ENCODE measurements at places on chromosomes 16 and 17.

- no peak for DNase-seq
Measured at GRCh38 chr17:78272181-78272913, 40.9 kb downstream of the TMEM235 start.

DNA sequence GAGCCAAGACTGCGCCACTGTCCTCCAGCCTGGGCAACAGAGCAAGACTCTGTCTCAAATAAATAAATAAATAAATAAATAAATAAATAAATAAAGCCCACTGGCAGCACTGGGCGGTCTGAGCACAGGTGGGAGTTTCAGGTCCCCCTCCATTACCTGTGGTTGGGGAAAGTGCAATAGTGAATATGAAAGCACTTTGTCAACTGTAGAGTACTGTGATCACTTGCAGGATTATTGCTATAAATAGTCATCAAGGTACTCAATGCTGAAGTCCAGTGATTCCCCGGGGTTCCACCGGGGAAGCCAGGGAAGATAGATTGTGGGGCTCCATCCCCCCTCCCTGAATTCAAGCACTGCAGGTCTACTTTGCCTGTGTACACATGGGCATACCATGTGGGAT lies 42.7 kb upstream of the CPNE2 start:
- DNase-seq, result no peak

DNA sequence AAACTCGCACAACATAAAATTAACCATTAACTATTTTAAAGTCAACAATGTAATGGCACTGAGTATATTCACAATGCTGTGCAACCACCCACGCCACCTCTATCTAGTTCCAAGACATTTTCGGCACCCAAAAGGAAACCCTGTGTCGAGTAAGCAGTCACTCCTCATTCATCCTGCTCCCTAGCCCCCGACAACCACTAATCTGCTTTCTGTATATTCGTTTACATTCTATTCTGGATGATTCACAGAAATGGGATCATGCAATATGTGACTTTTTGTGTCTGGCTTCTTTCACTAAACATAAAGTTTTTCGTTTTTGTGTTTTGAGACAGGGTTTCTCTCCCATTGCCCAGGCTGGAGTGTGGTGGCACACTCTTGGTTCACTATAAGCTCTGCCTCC lies 42.2 kb upstream of the HAPSTR1 start:
- peak; percentile 50 for DNase-seq

DNA sequence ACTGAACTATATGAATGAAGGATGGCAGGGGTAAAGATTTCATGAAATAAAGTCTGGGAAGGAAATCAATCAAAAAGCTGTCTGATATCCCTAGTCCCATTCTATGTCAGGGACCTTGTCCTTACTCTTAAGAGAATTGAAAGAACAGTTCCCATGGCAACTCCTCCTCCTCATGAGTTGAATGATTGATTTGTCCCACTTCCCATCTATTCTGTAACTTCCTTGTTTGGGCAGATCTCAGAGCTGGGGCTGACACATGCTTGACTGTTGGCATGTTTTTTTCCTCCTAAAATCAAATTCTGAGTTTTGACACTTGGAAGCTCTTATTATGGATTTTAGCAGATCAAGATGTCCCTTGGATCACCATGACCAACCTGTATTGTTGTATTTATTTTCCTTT lies 1138.6 kb upstream of the CDH8 start:
- no peak for DNase-seq

DNA sequence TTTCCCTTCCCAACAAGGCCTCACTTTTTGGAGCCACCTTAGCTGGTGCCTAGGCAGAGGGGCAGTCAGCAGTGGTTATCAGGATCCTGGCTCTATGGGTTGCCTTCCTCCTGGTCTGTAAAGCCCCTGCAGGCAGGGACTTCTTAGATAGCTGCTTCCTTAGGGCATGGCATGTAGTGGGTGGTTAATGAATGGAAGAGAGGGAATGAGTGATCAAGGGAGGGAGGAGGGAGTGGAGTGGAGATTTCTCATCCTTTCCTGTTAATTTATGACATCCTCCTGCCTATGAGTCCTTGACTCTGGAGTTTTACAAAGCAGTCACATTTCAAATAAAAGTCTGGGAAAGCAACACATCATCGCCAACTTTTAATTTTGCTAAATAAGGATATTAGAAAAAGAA lies 40.7 kb downstream of the SNX20 start:
- no peak for DNase-seq

GRCh38 chr16:69741951-69742904 lies 12.5 kb downstream of the NOB1 start:
- DNase-seq, result no peak

- peak; percentile 57 for DNase-seq
Measured at GRCh38 chr16:64440421-64440831, 681.4 kb downstream of the CDH11 start.

GRCh38 chr16:17147942-17148341 lies 322.8 kb downstream of the XYLT1 start:
- no peak for DNase-seq

- no peak for DNase-seq
Measured at GRCh38 chr17:56830726-56831368, 2.9 kb downstream of the C17orf67 start.

DNA sequence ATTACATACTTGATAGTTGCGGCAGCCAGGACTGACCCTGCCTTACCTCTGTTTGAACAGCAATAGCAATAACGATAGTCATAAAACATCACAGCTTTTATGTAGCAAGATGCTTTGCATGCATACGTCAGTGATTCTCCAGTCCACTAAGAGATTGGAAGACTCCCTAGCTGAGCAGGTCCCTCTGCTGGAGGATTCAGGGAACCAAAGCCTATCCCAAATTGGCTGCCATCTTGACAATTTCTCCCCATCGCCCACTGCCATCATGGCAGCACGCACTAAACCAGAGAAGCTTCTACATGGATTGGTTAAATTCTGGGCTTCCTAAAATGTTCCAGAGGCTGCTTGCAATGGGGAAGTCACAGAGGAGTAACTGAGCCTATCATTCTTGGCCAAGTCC lies 360.6 kb upstream of the XYLT1 start:
- DNase-seq, result no peak

GRCh38 chr17:31843070-31843745 lies 15.8 kb downstream of the COPRS start:
- DNase-seq, result peak; percentile 52

DNA sequence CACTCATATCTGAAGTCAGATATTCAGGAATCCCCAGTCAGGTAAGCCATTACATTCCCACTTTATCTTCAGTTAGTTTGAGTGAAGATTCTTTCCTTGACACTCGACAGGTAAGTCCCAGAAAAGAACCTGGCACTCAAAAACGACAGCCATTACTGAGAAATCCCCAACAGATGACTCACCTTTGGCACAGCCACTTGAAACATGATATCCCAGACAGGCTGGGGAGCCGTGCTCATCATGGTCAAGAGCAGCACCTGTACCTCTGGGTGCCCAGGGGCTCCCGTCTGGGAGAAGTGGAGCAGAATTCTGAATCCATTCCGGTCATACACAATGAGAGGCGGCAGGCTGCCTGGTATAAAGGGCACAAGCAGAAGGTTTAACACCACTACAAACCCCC lies 16.8 kb upstream of the COG7 start:
- no peak for DNase-seq

DNA sequence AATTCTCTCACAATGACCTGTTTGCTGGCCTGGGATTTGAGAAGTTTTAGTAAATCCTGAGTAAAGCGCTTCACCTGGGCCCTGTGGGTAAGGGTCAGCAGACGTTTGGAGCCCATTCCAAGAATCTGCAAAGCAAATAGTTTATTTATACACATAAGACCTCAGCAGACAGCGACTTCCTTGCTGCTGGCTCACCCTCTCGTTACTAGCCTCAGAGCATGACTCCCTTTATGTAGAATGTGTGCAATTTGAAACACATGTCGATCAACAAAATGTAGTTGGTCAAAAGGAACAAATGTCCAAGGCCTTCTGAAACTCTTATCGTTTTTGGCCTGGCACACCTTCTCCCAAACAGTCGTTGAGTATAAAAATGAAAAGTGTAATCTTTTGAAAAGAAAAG lies 31.3 kb downstream of the MARF1 start:
- no peak for DNase-seq

DNA sequence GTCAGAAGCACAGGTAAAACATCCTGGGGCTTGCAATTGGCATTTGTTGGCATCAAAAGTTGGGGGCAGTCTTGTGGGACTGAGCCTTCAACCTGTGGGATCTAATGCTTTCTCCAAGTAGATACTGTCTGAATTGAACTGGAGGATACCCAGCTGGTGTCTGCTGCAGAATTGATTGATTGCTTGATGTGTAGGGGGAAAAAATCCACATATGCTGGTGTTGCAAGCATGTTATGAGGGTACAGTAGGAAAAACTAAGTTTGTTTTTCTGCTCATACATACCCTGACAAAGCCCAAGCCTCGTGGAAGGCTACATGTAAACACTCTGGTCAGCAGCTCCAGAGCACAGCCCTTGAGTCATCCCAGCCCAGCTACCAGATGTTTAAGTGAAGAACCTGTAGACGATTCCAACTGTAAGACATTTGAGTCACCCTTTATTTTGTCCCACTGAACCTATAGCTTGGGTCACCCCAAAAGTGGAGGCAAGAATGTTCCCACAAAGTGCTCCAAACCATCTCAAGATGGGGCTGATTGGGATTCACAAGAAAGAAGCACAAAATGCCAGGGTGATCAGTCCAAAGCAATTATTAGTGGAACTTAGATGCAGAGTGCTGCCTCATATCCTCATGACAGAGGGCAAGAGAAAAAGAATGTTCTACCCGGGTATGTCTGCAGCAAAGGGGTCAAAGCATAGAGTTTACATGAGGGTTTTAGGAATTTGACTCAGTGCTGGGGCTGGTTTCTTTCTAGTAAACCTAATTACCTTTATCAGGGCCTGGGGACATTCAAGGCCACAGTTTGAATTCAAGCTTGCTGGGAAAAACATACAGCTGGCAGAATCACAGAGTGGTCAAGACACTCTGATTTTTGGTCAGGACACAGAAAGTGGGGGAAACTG lies 9.6 kb upstream of the APPBP2 start:
- peak; percentile 61 for DNase-seq

DNA sequence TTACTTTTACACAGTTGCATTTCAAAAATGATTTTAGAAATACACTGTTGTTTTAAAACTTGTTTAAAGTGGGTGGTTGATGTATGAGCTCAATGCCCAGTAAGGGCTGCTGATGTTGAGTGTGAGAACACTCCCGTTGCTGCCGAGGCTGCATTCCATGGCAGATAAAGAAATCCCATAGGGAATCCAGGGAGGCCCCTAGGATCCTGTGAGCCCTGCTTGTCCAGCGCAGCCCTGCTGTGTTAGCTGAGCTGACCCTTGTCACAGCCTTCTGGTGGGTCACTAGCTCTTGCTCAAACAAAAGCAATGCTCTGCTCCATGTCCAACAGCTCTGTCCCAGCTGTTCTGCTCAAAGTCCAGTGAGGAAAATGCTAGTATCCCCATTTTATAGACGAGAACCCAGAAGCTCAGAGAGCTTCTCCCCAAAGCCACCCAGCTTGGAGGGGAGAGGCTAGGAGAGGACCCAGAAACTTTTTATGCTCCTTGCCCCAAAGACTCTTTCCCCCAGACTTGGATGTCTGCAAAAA lies 18.6 kb upstream of the COL1A1 start:
- DNase-seq, result peak; percentile 87

- DNase-seq, result no peak
Measured at GRCh38 chr16:26605626-26606271, 461.0 kb upstream of the C16orf82 start.

DNA sequence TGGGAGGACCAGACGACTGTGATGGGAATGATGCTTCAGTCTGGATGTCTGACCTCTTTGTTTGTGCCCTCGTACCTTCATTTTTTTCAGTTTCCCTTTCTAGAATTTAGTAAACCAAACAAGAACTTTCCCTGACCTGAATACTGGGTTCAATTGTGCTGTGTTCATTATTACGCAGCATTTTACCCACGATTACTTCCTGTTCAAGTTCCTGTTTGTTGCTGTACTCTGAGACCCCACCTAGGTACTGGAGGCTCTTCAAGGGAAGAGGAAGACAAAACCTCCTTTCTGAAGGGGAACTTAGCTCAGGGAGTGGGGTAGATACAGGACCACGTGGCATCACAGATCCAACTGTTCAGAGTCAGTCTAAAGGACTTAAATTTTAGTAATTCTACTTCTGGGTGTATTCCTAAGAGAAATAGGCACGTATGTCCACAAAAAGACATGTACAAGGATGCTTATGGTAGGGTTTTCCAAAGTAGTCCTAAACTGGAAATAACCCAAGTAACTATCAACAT lies 9.2 kb upstream of the PRKCB start:
- DNase-seq, result no peak

- no peak for DNase-seq
Measured at GRCh38 chr17:40303708-40304551, 5.0 kb upstream of the RARA start.

DNA sequence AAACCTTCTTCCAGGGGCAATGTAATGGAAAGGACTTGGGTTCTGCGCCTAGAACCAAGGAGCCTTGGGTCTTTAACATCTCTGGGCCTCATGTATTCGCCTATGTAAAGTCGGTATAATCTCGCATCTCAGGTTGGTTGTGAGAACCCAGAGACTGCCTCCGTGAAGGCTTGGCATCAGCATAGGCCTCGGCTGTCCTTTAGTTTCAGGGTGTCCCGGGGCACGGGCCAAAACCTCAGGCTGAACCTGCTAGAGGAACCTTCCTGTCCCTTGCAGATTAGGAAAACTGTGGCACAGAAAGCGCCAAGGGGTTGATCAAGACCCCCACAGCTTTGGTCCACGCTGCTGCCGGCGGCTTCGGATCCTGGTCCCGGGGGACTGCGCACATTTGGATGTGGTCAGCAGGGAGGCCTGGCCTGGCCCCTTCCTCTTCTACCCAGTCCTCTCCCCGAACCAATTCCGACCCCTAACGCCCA lies 772 bp upstream of the PHAF1 start:
- DNase-seq, result no peak

- DNase-seq, result no peak
Measured at GRCh38 chr17:46903762-46904672, 18.9 kb upstream of the GOSR2 start.

GRCh38 chr17:82856361-82856760 lies 16.5 kb upstream of the ZNF750 start:
- no peak for DNase-seq

DNA sequence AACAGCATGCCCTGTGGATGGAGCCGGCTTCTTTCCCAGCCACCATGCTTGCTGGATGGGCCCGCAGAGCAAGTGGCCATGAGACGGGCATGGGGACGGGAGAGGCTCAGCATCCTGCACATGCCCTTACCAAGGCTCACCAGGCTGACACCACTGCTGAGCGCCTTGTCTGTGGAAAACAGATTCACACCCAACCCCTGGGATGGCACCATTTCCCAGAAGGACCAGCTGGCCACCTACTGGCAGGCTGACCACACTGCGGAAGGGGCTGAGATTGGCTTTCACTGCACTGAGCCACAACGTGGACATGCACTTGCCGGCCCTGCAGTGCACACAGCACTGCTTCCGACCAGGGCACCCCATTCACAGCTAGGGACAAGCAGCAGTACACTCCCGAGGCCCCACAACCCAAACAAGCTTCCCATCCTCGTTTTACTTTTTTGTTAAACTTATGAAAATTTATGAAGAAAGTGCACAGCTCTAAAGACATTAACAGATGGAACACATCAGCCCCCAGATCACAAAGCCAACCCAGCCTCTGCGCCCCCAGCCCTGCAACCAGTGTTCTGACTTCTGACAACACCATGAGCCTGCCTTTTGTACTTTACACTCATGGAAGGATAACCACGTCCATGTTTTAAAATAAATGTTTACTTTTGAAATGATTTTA lies 13.9 kb upstream of the KRTAP17-1 start:
- peak; percentile 78 for DNase-seq

Measured in hepatic stellate cell (primary cell).